ENCODE measurements at places on chromosomes 3 and 15. TPM values are rescaled to one million over a fixed set of nuclear protein-coding genes. Genes with fewer than 3 reads are reported as not detected.

- DNase-seq = no peak
Observed at GRCh38 chr15:45307230-45307924, 55.3 kb downstream of the SLC28A2 start.

- no peak for DNase-seq
Observed at GRCh38 chr15:25649390-25649789, 210.6 kb upstream of the UBE3A start.

DNA sequence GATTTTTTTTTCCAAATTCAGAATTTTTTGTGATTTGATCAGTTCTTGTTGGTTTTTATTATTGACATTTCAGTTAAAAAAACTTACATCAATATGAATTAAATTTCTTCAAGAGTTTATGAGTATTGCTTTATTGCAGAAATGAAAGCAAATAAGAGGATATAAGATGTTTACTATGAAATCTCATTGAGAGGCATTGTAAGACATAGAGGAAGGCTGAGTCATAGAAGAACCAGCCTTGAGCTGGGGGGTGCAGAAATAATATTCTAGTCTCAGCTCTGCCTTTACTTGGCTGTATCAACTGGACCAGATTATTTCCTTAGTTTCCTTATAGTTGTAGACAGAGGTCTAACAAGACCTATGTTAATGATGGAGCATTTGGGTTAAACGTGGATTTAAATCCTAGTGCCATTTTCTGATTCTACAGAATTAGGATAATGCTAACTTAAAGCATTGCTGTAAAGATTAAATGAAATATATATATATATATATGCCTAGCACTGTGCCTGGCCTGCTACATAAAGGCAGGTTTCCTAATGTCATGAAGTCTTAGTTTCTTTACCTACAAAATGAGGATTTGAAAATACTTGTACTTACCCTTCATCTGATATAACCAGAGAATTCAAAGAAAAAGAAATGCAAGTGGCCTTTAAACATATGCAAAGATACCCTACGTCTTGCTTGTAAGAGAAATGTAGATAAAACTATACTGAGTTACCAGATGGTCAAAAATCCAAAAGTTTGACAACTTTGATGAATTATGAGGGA is 7.3 kb downstream of the FAM98B start:
- DNase-seq = no peak

GRCh38 chr3:141878817-141879216 is 2.4 kb downstream of the ATP1B3 start:
- DNase-seq = no peak

GRCh38 chr15:48563934-48564333 is 81.6 kb downstream of the FBN1 start:
- no peak for DNase-seq

DNA sequence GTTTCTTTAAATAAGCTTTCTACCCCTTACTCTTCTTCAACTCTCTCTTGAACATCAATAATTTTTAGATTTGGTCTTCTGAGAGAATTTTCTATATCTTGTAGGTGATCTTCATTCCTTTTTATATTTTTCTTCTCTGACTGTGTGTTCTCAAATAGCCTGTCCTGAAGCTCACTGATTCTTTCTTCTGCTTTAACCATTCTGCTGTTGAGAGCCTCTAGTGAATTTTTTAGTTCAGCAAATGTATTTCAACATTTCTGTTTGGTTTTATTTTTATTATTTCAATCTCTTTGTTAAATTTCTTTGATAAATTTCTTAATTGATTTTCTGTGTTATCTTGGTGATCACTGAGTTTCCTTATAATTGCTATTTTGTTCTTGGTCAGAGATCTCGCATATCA is 19.6 kb downstream of the IQCH start:
- DNase-seq = no peak

GRCh38 chr3:126300001-126300760 is 57.0 kb downstream of the KLF15 start:
- no peak for DNase-seq

DNA sequence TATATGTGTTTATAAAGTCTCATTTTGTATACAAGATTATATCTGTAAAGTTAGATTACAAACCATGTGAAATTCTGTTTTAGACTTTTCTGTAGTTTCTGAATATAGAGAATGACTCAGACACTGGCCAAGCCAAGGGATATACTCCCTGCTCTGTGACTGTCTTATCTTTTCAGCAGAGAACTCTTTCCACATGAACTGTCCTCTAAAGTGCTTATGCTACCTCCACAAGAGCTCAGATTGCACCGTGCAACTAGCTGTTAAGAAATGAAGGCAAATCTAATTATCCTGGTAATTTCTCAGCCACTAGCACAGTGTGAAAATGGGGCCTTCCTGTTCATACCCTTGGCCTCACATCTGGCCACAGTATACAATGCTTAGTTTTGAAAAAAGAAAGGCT is 44.3 kb upstream of the CPNE4 start:
- no peak for DNase-seq

PLAAT1 gene
- total RNA-seq = not detected

ETFA gene
- 108 TPM for total RNA-seq
